ENCODE measurements at places on chromosomes 6 and 20. TPM values are rescaled to one million over a fixed set of nuclear protein-coding genes. Genes with fewer than 3 reads are reported as not detected.
A peak's percentile ranks its signal among the peaks of the same experiment; 100 is the strongest.

Gene THEMIS
- 0.96 TPM for total RNA-seq

Gene CSNK2B
- 140 TPM for total RNA-seq

- DNase-seq, result no peak
- H3K27ac ChIP-seq, result no peak overlapping the region
- H3K4me1 ChIP-seq, result no peaks in the 10 kb centered on the region
- no peaks in the 10 kb centered on the region for H3K27me3 ChIP-seq
- no peaks in the 10 kb centered on the region for H3K36me3 ChIP-seq
Measured at GRCh38 chr20:53032478-53032932, 60.3 kb downstream of the TSHZ2 start.

- H3K4me3 ChIP-seq, result no peak overlapping the region
- H3K4me1 ChIP-seq, result peaks cover 21% of the 10 kb centered on the region
- peak overlapping the region; percentile 95 for H3K27ac ChIP-seq
- peak; percentile 74 for DNase-seq
- no peaks in the 10 kb centered on the region for H3K36me3 ChIP-seq
- H3K27me3 ChIP-seq, result no peaks in the 10 kb centered on the region
Measured at GRCh38 chr20:25309395-25310267, 61.7 kb downstream of the PYGB start.

GRCh38 chr20:10316582-10316981 is 98.0 kb downstream of the SNAP25 start:
- no peaks in the 10 kb centered on the region for H3K27me3 ChIP-seq
- H3K4me3 ChIP-seq, result no peak overlapping the region
- no peak overlapping the region for H3K27ac ChIP-seq
- DNase-seq, result no peak
- H3K4me1 ChIP-seq, result no peaks in the 10 kb centered on the region

Gene NCOA6
- total RNA-seq, result 40.2 TPM

Gene CD93
- total RNA-seq, result 20.3 TPM

DNA sequence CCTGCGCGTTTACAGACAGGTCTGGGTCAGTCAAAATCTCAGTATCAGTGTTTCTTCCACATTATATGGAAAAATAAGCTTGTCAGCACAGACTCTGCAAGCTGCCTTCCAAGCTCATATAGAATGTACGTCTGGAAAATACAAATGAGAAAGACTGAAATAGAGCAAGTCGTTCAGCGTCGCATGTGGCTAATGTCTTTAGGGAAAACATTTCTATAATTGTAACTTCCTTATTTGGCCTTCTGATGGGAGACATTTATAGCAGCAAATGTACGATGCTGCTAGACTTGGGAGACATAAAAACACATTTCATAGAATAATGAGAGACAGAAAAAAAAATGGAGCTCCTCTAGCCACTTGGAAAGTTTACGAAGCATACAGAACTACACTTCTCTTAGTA is 122.2 kb downstream of the KIF16B start:
- H3K4me1 ChIP-seq, result no peaks in the 10 kb centered on the region
- H3K4me3 ChIP-seq, result no peak overlapping the region
- H3K36me3 ChIP-seq, result no peaks in the 10 kb centered on the region
- no peak overlapping the region for H3K27ac ChIP-seq
- DNase-seq, result no peak

DNA sequence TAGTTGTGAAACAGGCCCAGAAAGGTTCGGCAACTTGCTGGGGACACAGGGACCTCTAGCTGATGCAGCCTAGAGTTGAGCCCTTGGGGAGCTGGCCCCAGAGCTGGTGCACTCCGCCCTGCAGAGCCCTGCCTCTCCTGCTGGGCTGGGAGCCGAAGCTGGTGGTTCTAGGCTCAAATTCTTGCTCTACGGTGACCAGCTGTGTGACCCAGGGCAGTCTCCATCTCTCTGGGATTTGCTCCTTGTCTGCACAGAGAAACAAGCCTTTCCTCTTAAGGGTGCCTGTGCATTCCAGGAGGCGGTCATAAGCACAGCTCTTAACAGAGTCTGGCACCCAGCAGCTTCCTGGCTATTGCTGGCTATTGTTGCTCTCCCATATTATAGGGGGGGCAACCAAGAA is 47.4 kb downstream of the RBM38 start:
- no peak for DNase-seq
- no peaks in the 10 kb centered on the region for H3K36me3 ChIP-seq
- no peak overlapping the region for H3K4me3 ChIP-seq
- H3K4me1 ChIP-seq, result peaks cover 9% of the 10 kb centered on the region

- peak; percentile 74 for DNase-seq
- H3K4me3 ChIP-seq, result no peak overlapping the region
- no peaks in the 10 kb centered on the region for H3K4me1 ChIP-seq
- no peaks in the 10 kb centered on the region for H3K27me3 ChIP-seq
- H3K27ac ChIP-seq, result no peak overlapping the region
- H3K36me3 ChIP-seq, result no peaks in the 10 kb centered on the region
Measured at GRCh38 chr20:4091490-4092479, 76.4 kb upstream of the RNF24 start.

DNA sequence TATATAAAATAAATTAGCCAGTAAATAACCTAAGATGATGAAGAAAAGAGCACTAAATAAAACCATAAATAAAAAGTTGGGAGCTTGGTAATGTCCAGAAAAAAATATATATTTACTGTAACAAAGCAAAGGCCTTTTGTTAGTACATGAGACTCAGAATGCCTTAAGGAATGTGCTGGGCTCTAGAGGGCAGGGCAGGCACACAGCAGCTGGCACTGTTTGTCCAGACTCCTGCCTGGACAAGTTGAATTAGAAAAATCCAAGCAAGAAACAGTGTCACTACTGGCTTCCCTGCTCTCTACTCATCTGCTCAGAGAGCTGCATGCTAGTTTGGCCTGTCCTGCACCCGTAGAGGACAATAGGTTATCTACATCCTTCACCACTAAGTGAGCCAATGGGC is 8.8 kb downstream of the DEFB129 start:
- no peaks in the 10 kb centered on the region for H3K36me3 ChIP-seq
- DNase-seq, result no peak
- no peak overlapping the region for H3K4me3 ChIP-seq
- H3K4me1 ChIP-seq, result no peaks in the 10 kb centered on the region
